ENCODE measurements at places on chromosomes 7 and 10.

DNA sequence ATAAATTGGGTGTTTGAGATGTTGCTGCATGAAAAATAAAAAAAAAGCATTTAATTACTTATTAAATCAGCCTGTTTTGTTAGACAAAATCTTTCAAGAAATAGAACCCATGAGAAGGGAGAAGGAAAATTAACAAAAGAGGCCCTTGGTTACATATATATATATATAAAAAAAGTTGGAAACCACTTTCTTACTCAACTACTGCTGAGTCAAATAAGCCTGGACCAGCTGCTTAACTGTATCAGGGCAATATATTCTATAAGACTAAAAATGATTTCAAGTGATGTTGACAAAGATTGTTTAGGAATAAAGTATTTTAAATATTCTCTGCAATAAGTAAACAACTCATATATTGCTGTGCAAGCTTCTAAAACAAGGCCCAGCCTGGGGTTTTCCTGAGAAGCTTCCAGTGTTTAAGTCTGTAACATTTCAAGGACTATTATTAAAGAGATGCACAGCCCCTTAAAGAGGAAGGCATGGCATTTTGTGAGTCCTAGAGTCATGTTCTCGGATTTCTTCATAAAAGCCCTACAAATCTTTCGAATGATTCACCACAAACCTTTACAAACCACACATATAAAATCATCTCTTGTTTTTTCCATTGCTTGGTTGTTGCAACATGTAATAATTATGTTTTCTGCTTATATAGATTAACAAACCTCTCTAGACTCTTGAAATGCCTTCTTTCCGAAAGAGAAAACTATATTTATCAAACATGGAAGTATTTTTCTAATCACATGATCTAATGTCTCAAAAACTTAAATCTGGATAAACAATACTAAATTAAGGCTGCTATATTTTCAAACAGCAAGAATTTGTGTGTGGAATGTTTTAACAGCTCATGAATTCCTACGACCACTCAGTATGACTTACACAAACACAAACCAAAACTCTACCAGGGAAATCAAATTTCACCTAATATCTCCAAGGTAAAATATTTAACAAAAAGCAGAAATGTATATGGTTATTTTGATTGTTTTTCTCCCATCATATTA lies 14.3 kb downstream of the JAZF1 start:
- DNase-seq = no peak

DNA sequence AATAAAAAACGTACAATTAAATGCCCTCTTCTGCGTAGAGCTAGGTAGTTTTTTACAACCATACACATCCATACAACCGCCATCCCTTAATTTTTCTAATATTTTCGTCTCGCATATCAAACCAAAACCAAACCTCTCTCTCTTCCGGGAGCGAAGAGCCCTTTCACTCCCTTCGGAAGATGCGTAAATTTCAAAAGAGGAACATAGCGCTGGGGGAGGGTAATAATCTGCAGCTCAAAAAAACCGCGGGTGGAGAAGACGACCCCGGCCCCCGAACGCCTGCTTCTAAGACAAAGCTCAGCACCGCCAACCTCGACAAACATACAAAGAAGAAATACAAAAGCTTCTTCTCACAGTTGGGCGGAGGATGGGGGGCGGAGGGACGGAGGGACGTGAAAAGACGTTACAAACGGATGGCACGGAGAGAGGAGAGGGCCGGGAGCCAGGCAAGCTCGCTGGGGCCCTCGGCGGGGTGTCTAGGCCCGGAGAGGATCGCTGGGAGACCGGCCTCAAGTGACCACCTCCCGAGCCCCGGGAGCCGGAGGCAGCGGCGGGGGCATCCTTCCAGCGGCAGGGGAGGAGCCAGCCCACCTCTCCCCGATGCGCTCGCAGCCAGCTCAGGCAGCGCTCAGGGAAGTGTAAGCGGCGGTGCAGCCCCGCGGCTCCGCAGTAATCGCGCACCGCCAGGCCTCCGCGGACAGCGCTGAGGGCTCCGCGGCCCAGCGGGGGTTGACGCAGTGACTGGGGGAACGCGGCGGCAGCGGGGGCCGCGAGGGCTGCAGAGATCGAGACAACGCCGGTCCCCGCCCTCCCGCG lies 851 bp downstream of the MKRN1 start:
- DNase-seq = no peak

DNA sequence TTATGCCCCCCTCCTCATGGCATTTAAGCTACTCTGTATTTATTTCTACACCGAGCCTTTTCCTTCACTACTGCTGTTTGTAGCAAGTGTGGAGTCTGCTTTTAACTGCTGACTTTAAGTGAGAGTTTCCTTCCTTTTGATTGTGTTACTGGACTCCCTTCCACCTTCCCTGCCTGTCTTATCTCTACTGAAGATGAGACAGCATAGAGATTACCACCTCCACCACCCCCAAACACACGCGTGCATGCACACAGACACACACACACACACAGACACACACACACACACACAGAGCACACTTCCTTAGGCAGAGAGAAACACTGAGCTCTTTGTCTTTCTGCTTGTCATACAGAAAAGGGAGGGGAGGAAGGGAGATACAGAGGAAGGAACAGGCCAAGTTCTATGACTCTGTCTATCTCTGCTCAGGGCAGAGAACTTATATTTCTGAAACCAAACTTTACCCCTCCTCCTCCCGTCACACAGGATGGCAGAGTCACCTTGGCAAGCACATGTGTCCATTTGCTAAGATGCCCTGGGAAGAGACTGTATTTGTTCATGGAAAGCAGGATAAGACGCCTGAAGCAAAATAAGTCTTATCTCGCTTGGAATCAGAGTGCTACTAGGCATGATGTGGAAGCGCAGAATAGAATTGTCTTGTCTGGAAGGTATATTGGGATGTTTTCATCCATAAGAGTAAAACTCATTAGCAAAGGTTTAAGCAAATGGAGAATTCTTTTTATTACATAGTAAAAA lies 81.8 kb upstream of the CAV2 start:
- no peak for DNase-seq

DNA sequence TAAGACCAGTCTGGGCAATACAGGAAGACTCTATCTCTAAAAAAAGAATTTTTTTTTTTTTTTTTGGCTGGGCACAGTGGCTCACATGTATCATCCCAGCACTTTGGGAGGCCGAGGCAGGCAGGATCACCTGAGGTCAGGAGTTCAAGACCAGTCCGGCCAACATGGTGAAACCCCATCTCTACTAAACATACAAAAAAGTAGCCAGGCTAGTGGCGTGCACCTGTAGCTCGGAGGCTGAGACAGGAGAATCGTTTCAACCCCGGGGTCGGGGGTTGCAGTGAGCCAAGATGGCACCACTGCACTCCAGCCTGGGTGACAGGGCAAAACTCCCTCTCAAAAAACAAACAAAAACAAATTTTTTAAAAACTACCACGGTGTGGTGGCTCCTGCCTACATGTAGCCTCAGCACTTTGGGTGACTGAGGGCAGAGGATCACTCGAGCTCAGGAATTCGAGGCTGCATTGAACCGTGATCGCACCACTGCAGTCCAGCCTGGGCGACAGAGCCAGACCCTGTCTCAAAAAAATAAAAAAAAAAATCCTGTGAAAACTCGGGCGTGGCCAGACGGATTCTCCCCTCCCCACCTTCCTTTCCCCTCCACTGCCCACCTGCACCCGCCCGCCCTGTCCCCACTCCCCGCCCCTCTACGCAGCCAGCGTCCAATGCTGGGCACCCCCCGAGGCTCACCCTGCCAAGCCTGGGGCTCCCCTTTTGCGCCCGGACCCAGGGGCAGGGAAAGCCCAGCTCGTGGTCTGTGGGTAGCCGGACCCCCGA lies 745 bp upstream of the ORAI2 start:
- no peak for DNase-seq

GRCh38 chr10:118092209-118092608 lies 45.5 kb upstream of the RAB11FIP2 start:
- DNase-seq = no peak

- no peak for DNase-seq
Observed at GRCh38 chr10:76301950-76302349, 870.5 kb downstream of the LRMDA start.

DNA sequence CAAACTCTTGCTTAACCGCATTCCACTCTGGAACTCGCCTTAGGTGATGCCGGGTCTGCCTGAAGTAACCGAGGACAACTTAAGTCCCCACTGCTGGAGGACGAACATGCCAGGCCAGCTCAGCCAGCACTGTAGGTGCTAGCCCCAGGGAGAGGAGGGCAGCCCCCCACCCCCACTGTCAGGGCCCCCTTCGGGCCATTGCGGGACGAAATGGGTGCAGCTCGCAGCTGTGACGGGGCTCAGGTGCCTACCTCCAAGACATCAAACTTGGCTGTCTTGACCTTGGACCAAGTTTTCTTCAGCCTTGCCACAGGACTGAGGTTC lies 60.4 kb downstream of the CSGALNACT2 start:
- DNase-seq = no peak

DNA sequence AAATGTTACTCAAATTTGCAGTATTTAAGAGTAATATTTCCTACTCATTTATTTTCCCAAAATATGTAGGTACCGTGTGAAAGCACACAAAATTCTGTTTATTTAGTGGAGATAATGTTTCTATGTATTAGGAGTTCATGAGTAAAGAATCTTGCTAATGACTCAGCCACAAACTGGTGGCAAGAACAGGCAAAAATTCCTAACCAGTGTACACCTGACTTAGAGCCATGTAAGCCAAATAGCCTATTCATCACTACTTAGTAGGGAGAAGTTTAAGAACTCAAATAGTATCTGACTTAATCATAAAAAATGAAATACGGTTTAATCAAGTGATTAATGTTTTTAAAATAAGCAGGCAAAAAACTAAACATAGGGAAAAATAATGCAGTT lies 169.0 kb downstream of the SRPK2 start:
- no peak for DNase-seq

- no peak for DNase-seq
Observed at GRCh38 chr10:133116455-133116854, 28.7 kb downstream of the ADGRA1 start.

DNA sequence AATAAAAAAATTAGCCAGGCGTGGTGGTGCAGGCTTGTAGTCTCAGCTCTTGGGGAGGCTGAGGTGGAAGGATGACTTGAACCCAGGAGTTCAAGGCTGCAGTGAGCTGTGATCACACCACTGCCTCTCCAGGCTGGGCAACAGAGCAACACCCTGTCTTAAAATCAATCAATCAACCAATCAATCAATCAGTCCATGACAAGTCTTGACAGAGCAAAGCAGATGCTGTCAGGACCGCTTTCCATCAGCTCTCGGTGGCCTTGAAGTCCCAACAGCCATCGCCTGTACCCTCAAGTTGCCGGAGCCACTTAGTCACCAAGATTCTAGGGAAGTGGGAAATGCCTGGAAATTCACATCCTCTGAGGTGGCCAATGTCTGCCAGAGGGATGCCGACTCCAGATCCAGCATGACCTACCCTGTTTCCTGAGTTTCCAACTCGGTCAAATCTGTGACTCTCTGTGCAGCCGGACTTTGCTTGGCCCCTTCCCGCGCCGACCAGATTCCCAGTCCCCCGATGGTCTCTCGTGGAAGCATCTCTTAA lies 871 bp upstream of the CCL24 start:
- DNase-seq = no peak

- peak; percentile 66 for DNase-seq
Observed at GRCh38 chr10:27252267-27253000, 11.8 kb upstream of the ACBD5 start.

GRCh38 chr7:93984024-93984423 lies 20.1 kb downstream of the BET1 start:
- DNase-seq = no peak

- DNase-seq = no peak
Observed at GRCh38 chr7:22287412-22287811, 69.5 kb downstream of the RAPGEF5 start.

- no peak for DNase-seq
Observed at GRCh38 chr7:5283421-5284303, 919 bp downstream of the SLC29A4 start.

- no peak for DNase-seq
Observed at GRCh38 chr10:110524179-110524858, 26.6 kb downstream of the DUSP5 start.

All from stimulated activated CD8-positive, alpha-beta memory T cell treated with anti-CD3 and anti-CD28 coated beads, Interleukin-2, amount 100 ng/mL, for 1 hour (primary cell).